Activated naive CD8-positive, alpha-beta T cell treated with anti-CD3 and anti-CD28 coated beads for 36 hours (primary cell): ENCODE measurements at places on chromosomes 6 and 20. TPM values are rescaled to one million over a fixed set of nuclear protein-coding genes. Genes with fewer than 3 reads are reported as not detected.

ARMH2 gene
- total RNA-seq = not detected

DNA sequence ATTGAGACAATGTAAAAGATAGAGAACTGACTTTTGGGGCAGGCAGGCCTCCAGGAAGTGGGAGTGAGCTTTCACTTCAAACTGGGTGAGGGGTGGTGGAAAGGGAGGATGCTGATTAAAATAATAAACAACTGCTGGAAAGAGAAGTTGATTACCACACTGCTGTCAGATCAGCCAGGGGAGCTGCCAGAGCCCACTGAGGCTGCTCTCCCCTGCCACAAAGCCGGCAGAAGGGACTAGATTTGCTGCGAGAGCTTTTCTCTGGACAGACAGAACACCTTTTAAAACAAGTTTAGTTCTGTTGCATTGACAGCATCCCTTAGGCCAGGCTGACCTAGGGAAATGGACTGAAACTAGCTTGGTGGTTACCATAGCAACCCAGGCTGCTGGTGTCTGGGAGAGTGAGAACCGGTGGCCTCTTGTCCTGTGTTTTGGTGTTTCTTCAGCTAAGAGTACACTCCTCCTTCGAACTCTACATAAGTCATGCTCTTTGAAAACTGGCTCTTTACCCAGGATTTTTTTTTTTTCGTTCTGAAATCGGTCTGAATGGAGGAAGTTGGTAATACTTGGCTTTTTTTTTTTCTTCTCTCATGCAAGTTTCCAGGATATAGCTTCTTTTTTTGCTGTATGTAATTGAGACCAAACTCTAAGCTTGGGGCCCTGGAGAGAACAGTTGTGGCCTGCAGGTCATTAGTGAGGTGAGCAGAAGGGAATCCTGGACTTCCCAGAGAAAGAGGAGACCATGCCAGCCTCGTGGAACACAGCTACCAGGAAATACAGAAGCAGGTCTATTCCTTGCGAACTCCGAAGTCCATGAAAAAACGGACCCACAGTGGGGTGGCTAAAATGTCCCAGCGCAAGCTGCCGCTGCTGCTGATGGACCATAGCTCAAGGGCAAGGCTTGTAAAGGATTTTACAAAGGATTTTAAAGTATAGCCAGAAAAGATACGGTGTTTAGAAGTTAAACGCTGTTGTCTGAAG is 374.4 kb downstream of the UTRN start:
- DNase-seq = no peak

- DNase-seq = no peak
Measured at GRCh38 chr20:34374209-34374760, 11.2 kb downstream of the ITCH start.

DNA sequence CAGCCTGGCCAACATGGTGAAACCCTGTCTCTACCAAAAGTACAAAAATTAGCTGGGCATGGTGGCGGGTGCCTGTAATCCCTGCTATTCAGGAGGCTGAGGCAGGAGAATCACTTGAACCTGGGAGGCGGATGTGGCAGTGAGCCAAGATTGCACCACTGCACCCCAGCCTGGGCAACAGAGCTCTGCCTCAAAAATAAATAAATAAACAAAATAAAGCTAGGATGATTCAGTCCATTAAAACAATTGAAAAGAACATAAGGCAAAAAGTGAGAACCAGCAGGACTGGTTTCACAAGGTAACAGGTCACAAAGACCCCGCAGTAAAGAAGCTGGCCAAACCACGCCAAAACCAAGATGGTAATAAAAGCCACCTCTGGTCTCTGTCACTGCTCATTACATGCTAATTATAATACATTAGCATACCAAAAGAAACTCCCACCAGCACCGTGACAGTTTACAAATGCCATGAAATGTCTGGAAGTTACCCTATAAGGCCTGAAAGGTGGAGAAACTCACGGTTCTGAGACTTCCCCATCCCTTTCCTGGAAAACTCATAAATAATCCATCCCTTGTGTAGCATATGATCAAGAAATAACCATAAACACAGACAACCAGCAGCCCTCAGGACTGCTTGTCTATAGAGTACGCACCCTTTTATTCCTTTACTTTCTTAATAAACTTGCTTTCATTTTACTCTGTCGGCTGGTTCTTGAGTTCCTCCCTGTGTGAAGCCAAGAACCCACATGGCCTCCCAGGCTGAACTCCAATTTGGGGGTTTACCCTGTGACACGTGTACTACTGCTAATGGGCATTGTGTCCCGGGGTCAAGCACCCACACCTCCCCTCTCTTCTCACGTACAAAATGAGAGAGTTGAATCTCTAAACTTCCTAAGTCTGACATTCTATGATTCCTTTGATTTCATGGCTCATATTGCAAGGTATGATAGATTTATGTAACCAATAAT is 10.2 kb downstream of the LAMA4 start:
- no peak for DNase-seq

- DNase-seq = no peak
Measured at GRCh38 chr6:322940-323729, 30.8 kb downstream of the DUSP22 start.

COL20A1 gene
- total RNA-seq = 0.08 TPM

GRCh38 chr6:154615483-154616025 is 105.1 kb upstream of the CNKSR3 start:
- DNase-seq = no peak

- no peak for DNase-seq
Measured at GRCh38 chr6:45092135-45092534, 236.0 kb upstream of the RUNX2 start.

DNA sequence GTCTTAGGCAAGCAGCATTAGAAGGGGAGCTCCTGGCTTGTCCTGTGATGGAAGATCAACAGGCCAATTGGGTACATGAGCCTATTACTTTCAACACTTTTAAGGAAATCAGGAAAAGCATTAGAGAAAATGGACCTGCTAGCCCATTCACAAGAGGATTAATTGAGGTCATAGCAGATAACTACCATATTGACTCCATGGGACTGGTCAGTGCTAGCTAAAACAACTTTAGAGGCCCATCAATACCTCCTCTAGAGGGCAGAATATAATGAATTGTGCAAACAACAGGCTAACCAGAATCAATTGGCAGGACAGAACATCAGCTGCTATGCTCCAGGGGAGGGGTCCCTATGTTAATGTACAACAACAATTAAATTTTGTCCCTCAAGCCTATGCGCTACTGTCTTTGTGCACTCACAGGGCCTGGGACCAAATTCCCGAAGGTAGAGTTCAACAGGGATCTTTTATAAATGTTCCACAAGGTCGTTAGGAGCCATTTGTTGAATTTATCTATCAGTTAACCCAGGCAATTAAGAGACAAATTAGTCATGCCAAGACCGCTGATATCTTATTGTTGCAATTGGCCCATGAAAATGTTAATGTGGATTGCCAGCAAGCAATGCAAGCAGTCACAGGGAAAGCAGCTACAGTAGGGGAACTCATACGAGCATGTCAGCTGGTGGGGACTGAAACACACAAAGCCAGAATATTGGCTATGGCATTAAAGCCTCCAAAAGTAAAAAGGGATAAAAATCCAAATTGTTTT is 106.6 kb upstream of the BTN3A2 start:
- no peak for DNase-seq
